NCI-H524 treated with DMSO at 0.1 percent for 48 hours (cell line): ENCODE measurements at places on chromosomes 2 and 18.

DNA sequence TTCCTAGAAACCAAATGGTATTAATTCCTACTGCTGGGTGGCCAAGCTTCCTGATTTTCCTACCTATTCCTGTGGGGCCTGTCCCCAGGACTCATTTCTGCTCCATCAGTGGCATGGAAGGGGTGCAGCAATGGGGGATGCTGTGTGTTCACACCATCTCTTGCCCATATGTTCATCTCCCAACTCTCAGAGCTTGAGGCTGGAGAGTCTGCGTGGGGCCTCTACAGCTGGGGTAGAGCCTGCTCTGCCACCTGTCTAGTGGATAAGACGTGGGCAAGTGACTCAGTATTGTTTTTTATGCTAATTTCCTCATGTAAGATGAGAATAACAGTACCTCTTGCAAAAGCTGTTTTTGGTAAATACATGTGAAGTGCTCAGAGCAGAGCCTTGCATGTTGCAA, 149.8 kb downstream of the ACTR3 start:
- peak; percentile 20 for DNase-seq

GRCh38 chr18:55779691-55780585, 191.9 kb upstream of the TCF4 start:
- DNase-seq: no peak

GRCh38 chr2:132978840-132979239, 308.8 kb upstream of the LYPD1 start:
- DNase-seq: no peak

DNA sequence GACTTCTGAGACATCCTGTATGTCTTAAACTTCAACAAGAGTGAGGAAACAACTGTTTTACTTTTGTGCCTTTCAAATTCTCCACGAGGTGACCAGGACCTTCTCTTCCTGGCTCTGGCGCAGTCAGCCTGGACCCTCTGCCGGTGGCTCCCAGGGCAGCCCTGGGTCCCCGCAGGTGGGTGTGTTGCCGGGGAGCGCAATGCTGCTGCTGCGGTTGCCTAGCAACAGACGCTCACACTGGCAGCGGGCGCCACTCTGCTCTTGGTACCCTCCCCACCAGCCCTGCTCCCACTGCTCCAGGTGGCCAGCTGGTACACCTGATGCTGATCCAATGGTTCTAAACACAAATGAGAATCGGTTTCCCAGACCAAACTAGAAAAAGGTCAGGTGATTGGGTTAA, 58.7 kb downstream of the GNAL start:
- no peak for DNase-seq

DNA sequence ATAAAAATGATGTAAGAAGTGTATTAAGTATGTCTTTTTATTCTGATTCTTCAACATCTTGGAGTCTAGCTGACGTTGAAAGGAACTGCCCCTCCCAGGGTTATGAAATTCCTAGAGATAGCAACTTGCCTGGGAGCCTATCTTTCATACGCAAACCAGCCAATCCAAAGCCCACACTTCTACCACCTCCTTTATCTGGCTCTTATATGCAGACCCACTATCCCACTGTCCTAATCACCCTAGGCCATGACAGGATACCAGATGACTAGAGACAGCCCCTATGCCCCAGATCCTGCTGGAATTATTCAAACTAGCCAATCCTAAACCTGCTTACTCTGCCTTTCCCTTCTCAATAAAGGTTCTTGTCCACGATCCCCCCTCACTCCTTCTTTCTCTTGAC, 11.8 kb upstream of the CDC42EP3 start:
- no peak for DNase-seq

DNA sequence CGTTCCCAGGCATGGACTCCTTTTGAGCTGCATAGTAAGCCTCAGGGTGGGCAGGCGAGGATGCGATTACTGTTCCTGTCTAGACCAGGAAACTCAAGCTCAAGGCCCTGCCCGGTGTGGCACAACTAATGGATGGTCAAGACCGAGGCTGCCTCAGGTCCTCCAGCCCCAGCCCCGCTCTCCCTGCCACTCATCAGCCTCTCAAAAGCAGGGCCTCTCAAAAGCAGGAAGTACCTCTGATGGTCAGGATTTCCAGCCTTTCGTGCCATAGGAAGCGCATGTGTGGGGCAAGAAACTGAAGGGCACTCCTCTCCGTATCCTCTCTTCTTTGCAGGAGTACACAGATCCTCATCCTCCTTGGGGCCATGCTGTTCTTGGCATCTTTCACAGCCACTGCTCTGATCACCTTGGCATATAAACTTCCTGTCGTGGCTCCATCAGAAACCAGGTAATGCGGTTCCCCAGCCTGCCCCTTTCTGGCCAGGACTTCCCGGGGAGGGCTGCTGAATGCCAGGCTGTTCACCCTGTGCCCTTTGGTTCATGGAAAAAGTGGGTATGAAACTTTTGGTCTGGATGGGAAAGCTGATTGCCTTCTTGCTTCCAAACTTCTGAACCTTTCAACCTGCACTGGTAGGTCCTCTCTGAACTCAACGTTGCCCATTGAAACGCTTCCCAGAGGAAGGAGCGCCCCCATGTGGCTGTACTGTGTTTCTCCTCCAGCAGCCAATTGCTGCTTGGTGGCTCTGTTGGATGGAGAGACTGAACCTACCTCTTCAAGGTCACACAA, 82.8 kb upstream of the SEC11C start:
- peak; percentile 62 for DNase-seq
